ENCODE measurements at places on chromosomes 16 and 17.

GRCh38 chr17:44924107-44924544 is 8.8 kb upstream of the GFAP start:
- no peak for DNase-seq

- DNase-seq, result no peak
Measured at GRCh38 chr16:65684230-65684629, 562.4 kb upstream of the CDH11 start.

DNA sequence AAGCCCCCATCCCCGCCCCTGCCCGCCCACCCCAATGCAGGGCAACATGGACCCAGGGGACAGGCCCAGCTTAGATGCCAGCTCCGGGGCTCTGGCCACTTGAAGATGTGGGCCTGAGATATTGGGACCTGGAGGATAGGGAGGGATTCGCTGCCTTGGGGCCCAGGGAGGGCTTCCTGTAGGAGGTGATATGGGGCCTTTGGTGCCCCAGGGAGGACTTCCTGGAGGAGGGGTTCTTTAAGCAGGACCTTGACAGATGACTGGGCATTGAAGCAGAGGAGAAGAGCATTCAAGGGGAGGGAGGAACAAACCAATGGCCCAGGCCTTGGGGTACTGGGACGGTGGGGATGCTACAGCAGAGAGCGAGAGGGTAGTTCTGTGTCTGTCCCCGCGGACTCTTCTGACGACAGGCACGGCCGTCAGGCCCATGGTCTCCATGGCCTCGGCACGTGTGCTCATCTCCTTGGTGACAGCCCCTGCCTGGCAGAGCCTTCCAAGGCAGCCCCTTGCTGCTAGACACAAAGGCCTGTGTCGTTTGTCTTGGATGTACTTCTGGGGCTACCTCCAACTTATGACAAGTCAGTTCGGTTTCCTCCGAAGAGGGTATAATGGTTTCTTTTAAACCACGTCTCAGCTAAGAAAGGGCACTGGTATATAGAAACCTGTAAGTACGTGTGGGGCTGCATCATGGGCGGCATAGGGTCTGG is 55.5 kb upstream of the ZC3H18 start:
- no peak for DNase-seq

- no peak for DNase-seq
Measured at GRCh38 chr17:69879576-69879975, 195.4 kb upstream of the KCNJ16 start.

DNA sequence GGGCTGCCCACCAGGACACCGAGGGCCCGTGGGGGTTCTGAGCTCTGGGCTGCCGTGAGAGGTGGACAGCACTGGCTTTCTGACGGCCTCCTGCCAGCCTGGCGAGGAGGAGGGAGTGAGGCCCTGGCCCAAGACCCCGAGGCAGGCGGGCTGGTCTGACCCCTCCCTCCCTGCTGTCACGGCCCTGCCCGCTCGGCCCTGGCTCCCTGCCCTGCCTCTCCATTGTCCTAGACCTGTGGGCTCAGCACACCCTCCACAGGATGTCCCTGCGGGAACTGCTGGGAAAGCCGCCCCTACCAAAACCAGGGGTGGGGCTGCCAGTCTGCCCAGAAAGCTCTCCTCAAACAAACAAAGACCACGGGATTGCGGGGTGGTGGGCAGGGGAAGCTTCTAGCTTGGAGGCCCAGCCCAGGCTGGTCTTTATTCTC is 20.7 kb downstream of the SPNS2 start:
- DNase-seq, result no peak

- no peak for DNase-seq
Measured at GRCh38 chr17:7408252-7408727, 645 bp downstream of the NLGN2 start.

Measured in stimulated activated effector memory CD8-positive, alpha-beta T cell treated with anti-CD3 and anti-CD28 coated beads, Interleukin-12 subunit alpha, Interleukin-12 subunit beta, amount 100 ng/mL, for 72 hours (primary cell).